ENCODE measurements at places on chromosomes 7 and 10. TPM values are rescaled to one million over a fixed set of nuclear protein-coding genes. Genes with fewer than 3 reads are reported as not detected.

- DNase-seq = peak; percentile 95
These were observed at the start of gene PPP2R2D for GRCh38 chr10:131900350-131901152. TSS of gene PPP2R2D (plus strand) at chr10:131901008. CDS start at chr10:131901149, 141 bp downstream.

SSC4D gene
- 1.2 TPM for total RNA-seq

GRCh38 chr7:73433924-73434700, 534 bp downstream of the FZD9 start:
- DNase-seq = no peak

CREB5 gene
- 0.92 TPM for total RNA-seq

MYPN gene
- total RNA-seq = not detected

DNA sequence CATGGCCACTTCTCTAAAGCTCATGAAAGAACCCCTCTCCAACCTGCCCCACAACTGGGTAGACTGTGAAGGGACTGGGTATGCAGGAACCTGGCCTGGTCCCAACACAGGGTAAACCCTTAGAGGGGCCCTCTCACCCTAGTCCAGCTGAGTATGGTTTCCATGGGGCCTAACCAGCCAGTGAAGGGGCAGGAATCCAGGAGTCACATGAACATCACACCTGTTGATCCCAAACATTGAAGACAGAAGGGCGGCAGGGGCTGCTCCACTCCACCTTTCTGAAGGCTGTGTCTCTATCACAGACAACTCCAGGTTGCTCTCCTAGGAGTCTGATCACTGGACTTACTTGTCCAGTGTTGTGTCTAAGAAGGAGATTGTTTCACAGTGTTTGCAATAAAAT, 30.8 kb downstream of the GRID1 start:
- no peak for DNase-seq

EPDR1 gene
- total RNA-seq = 8.8 TPM

DNA sequence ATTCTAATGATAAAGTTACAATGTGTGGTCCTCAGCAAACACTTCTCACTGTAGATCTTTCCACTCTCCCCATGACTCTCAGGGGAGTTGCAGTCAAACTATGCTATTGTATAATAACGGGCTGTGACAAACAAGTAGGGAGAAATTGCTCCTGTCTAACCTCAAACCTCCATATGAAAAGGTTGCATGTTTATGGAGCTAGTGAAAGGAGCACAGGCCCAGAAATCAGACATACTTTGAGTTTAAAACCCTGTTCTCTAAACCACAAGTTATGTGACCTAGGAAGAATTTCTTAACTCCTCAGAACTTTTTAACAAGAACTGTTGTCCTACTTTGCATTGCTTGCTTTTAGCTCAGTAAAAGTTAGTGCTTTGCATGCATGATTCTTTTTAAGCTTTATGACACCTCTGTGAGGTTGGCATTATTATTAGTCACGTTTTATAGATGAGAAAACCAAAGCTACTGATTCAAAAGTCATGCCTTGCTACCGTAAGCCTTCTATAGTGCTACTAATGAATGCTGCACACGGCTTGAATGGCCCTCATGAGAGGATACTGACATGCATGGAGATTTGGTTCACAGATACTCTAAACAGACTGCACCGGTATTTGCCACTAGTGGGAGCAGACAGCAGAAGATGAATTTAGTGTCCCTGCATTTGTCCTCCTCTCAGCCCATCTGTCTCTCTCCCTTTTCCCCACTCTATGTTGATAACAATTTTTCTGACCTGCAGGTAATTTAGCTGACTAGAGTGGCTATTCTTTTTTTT, 129.5 kb upstream of the PCGF5 start:
- DNase-seq = no peak

- no peak for DNase-seq
These were observed 34.9 kb upstream of the LEP start for GRCh38 chr7:128206017-128206746.

GRCh38 chr10:132636358-132636757, 98.8 kb downstream of the INPP5A start:
- no peak for DNase-seq

DNA sequence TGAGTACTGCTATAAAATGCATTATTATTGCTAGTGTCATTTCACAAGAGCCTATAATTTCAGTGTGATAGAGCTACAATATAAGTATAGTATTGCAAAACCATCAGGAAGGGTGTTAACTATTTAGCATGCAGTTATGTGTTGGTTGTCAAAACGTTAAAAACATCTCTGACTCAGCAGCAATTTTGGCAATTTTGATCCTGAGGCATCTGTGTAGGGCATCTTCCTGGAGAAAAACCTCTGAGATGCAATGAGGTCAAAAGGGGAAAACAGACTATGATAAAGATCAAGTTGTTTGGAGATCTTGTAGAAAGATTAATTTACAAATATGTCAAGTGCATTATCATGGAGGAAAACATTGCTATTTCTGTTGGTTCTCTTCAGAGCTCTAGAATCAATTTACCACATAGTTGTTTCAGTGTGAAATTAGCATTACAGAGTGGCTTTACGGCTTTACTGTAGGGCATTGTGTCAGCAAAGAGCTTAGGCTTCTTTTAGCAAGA, 5.3 kb downstream of the CFTR start:
- no peak for DNase-seq

GRCh38 chr7:35819310-35819709, 18.5 kb downstream of the SEPTIN7 start:
- DNase-seq = no peak

ENTPD1 gene
- total RNA-seq = 8.0 TPM

- no peak for DNase-seq
These were observed 44.0 kb upstream of the COL13A1 start for GRCh38 chr10:69757553-69758309.

GIMAP2 gene
- 6.9 TPM for total RNA-seq

GRCh38 chr10:44259090-44259874, 125.6 kb downstream of the CXCL12 start:
- no peak for DNase-seq

FAM237B gene
- not detected for total RNA-seq

CTAGE8 gene
- total RNA-seq = 0.92 TPM

DNA sequence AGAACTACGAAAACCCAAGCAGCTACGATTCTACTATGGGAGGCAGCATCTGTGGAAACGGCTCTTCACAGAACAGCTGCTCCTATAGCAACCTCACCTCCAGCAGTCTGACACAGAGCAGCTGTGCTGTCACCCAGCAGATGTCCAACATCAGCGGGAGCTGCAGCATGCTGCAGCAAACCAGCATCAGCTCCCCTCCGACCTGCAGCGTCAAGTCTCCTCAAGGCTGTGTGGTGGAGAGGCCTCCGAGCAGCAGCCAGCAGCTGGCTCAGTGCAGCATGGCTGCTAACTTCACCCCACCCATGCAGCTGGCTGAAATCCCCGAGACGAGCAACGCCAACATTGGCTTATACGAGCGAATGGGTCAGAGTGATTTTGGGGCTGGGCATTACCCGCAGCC, 81.6 kb upstream of the SAMD8 start:
- no peak for DNase-seq

ETV1 gene
- total RNA-seq = 3.4 TPM

GRCh38 chr7:156461881-156462665, 178.5 kb upstream of the RNF32 start:
- no peak for DNase-seq

- no peak for DNase-seq
These were observed 19.8 kb downstream of the ADAMTS14 start for GRCh38 chr10:70692043-70692603.

MGMT gene
- total RNA-seq = 28.2 TPM

DNA sequence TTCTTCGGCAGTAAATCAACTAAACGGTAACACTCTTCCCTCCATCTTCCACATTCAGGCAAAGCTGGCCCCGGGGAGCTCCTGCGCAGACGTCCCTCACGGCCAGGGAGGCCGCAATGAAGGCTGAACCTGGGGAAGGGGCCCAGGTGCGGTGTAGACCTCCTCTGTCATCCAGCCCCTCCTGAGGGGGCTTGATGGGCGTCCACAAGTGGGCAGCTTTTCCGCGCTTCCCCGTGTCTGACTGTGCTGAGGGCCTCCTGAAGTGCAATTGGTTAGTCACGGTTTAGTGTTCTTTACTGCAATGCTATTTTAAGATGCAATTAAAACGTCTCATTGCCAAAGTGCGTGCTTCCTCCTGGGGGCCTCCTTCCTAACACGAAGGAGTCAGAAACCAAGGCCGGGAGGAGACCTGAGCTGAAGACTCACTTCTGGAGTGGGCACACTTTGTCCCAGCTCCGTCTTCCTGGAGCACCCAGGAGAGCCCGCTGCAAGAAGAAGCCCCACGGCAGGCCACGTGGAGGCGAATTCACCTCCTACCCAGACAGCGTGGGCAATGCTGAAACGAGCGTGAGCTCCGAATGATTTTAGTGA, 173.3 kb downstream of the ELFN1 start:
- no peak for DNase-seq

GRCh38 chr7:116422683-116423082, 76.9 kb upstream of the CAV2 start:
- no peak for DNase-seq

CAV1 gene
- total RNA-seq = 11.8 TPM

DNA sequence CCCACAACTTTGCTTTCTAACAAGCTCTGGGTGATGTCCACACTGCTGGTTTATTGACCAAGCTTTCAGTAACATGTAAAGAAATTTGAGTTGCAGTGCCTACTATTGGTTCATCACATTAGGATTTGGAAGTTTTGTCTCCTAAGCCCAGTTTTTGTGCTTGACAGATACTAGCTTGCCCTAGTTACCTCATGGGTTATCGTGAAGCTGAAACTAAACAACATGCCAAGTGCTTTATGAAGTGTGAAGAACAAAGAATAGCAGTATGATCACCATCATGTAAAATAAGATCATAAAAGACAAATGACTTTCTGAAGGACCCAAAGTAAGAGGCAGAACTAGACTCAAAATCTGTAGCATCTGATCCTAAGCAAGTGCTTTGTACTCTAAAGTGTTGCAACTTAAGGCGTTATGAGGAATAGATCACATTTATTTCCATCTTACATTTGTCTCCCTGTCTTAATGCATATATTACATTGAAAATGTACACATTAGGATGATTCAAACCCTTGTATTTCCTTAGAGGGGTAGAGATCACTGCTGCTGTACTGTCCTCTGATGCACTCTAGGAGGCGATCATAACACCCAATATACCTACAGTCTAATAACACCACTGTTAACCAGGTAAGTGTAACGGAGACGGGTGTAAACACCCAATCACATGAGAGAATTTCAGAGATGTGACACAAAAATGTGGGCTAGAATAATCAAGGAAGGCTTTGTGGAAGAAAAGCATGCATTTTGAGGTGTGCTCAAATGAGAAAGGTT, 71.3 kb downstream of the NRCAM start:
- no peak for DNase-seq

DNA sequence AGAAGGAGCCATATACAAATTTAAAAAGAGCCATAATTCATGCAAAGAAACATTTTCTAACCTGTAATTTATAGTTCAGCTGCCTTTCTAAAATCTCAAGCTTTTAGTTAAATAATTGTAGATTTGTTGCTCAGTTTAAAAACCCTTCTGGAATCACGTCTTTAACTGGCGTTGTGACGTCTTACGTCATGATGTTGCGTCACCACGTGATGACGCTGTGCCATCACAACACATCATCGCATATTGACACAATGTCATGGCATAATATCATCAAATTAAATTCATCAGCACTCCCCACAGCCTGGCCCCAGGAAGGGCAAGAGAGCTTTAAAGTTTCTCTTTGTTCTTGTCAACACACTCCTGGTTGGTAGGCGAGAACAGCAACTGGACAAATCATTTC, 194.8 kb downstream of the GRM8 start:
- no peak for DNase-seq

DNA sequence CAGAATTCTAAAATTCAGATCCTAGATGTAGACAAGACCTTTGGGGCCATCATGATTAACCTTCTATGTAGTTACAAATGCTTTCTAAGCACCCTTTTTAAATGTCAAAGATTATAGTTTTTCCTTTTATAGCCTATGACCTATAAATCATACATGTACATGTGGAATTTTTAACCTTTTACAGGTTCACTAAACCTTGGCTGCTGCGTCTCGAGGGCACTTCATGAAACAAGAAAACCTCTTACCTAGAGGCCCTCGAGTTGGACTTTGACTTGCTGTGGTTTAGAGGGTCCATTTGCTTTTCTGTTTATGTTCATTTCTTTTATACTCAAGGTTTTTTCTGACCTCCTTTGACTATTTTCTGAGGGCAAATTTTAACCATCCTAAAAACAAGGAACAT, 302.2 kb downstream of the CSTF2T start:
- no peak for DNase-seq

DNA sequence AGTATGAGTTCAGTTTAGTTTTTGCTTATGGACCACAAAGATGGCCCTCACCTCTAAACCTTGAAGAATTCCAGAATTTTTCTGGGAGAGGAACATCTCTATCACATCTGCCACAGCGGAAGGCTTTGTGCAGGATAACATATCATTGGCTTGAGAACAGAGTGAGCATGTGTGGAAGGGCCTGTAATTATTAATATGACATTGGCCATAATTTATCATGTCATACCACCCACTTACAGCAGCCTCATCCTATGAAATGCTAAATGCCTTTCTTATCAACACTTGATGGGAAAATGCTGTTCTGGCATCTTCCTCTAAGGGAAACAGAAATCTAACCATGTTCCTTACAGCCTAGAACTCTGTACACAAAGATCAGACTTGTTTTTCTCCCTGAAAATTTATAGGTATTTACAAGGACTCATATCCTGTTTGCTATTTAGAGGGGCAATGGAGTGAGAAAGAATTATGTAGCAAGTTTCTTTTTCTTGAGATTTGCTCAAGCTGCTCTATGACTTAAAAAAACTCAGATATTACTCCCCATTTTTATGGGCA, 817.3 kb downstream of the LRMDA start:
- no peak for DNase-seq

DNA sequence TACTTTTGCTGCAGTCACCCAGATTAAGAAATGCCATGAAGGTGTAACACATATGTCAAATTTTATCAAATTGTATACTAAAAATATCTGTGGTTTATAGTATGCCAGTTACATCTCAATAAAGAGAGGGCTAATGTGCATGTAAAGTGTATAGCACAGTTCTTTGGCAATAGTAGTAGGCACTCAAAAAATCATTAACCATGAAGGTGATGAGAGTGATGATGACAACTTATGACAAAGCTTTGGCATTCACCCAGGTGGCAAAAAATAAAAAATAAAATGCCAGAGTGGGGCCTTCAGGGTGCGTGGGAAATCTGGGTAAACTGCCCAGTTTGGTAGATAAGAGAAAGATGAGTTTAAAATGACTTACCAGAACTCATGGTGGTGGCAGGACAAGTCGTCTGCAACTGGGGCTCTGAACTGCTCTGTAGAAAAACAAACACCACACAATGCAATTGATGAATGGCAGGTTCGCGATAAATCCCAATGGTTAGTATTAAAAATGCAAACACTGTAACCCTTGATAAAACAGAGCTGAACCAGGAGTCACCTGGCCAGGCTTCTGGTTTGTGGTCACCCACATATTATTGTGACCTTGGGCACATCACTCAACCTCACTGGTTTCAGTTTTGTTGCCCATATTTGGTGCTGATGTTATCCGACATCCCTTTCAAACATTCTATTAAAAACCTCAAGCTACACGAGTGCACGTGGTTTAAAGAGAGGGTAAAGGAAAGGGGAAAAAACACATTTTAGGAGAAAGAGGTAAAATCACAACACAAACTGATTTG, 120.2 kb downstream of the SORBS1 start:
- DNase-seq = no peak

ASIC3 gene
- 1.0 TPM for total RNA-seq

GRCh38 chr10:47295411-47295810, 4.6 kb upstream of the GDF10 start:
- no peak for DNase-seq

All from liver (tissue), 10 donors.